ENCODE measurements at places on chromosomes 2 and 18.

DNA sequence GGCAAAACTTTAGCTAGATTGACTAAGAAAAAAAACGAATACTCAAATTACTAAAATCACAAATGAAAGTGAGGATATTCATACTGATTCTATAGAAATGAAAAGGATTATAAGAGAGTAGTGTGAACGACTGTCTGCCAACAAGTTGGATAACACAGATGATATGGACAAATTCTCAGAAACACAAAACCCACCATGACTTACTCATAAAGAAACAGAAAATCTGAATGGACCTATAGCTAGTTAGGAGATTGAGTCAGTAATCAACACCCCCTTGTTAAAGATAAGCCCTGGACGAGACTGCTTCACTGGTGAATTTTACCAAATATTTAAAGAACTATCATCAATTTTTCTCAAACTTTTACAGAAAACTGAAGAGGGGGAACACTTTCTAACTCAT lies 108.8 kb upstream of the TMEM200C start:
- no peak for DNase-seq

DNA sequence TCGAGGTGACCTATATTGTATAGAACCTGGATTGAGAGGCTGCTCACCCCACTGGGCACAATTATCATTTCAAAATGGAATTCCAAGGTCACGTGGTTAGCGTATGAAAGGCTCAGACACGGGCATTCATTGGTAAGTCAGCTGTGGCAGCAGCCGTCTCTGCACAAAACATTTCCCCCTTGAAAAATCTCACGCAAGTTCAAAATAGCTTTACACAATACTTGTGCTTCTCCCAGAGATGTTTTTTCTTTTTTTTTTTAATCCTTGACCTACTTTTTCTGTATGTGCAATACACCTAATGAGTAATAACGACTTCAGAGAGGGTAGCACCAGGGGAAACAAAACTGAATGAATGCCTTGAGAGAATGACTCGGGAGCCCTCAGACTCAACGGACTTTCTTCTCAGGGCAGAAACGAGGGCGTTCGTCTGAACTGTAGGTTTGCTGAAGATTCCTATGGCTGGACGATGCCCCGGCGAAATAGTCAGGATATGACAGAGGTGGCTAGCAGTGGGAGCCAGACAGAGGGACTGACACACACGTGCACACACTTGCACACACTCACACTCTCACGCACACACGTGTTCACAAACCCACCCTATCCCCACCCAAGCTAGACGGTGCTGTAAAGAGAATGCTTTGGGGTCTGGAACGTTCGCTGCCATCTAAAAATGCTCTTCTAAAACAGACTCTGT lies 77.8 kb downstream of the PDCL3 start:
- no peak for DNase-seq

GRCh38 chr2:235283246-235283645 lies 210.6 kb upstream of the AGAP1 start:
- no peak for DNase-seq

DNA sequence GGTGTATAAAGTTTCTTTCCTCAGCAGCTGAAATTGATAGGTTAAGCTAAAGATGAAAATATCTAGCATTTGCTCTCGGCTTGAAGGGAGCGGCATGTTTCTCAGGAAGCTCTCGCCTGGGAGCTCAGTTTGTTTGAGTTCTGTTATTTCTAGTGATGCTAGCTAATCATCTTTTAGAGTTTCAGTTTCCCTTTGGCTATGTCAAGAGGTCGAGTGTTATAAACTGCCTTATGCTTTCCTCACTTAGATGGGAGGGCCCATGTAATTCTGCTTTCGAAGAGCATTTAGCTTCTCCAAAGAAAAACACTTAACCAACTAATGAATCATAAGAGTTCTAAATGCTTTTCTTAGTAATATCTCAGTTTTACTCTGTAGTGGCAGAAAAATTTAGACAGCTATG lies 33.6 kb downstream of the PLCL1 start:
- DNase-seq: no peak

GRCh38 chr2:96508521-96509113 lies 3.5 kb upstream of the NEURL3 start:
- DNase-seq: no peak

GRCh38 chr2:111659361-111660333 lies 224.3 kb downstream of the ANAPC1 start:
- no peak for DNase-seq

Measured in effector memory CD8-positive, alpha-beta T cell (primary cell).